Stimulated activated CD4-positive, alpha-beta T cell treated with anti-CD3 and anti-CD28 coated beads, TNF-alpha, amount 100 ng/mL, for 1 hour (primary cell): ENCODE measurements at places on chromosomes 3 and 15.

DNA sequence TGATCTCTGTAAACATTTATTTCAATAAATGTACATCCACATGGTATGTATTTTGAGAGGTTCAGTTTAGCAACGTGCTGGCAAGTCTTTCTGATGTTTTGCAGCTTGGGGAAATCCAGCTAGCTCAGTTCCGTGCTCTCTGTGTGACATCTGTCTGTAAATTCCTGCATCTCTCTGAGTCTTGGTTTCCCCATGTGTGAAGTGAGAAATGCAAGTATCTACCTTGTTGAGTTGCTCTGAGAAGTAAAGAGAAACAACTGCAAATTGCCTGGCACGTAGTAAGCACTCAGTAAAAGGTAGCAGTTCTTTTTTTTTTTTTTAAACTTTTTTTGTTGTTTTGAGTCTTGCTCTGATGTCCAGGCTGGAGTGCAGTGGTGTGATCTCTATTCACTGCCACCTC lies 30.2 kb upstream of the MORF4L1 start:
- no peak for DNase-seq

GRCh38 chr15:39128746-39129145 lies 452.1 kb upstream of the THBS1 start:
- DNase-seq = no peak

DNA sequence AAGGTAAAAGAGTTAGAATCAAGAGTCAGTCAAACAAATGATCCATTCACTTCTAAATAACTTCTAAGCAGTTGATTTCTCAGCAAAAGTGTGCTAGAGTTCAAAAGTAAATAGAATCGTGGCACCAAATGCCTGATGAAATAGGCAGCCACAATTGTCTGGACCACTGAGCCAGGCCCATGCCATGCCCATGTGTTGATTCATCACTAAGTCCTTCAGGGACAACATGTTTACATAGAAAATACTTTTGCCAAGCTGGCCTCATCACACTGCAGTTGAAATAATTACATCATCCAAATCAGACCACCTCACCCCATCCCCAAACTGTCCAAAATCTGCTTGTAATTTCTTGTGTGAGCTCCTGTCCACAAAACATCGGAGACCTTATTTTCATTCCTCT lies 216.3 kb downstream of the IGSF11 start:
- no peak for DNase-seq

- no peak for DNase-seq
Measured at GRCh38 chr3:54914180-54914579, 13.7 kb downstream of the LRTM1 start.

DNA sequence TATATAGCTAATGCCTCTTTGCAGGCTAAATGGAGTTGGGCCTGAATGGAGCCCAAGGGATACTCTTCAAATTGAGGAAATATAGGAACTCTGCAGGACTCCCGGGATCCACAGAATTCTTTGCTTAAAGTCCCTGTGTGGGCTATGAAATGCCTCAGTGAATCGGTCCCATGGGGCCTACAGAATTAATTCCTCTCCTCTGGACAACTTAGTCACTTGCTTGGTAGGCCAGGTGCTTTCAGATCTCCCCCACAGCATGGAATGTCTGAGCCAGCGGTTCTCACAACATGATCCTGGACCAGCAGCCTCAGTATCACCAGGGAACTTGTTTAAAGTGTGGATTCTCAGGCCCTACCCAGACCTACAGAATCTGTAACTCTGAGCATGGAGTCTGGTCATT lies 15.1 kb upstream of the PRICKLE2 start:
- no peak for DNase-seq

GRCh38 chr3:109545746-109546145 lies 208.4 kb upstream of the DPPA4 start:
- no peak for DNase-seq

DNA sequence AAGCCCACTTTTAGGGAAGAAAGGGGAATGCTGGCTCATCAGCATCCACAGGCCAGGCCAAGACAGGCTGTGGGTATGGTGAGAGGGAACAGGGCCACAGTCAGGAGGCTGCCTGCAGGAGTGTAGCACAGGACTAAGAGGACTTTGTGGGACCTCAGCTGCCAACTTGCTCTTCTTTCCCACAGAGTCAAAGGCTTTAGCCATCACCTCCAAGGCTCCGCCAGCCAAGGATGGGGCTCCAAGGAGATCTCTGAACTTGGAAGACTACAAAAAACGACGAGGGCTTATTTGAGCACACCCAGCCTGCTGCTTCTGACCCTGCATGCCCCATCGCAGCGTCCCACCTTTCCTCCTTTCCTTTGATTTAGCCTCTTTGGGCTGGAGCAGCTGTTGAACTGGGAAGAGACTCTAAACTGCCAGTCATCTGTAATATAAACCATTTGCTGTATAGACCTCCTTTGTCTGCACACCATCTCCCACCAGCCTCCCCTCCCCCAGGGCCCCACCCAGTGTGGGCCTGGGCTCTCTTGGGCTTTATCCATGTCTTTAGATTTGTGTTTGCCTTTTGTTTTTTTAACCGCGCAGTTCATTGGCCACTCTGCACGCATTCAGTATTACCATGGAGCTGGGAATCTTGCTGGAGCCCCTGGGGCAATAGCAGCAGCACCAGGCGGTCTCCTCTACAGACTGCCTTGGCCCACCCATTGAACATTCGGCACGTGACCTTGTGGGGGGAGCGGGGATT lies 13.1 kb upstream of the ITPKA start:
- DNase-seq = no peak

DNA sequence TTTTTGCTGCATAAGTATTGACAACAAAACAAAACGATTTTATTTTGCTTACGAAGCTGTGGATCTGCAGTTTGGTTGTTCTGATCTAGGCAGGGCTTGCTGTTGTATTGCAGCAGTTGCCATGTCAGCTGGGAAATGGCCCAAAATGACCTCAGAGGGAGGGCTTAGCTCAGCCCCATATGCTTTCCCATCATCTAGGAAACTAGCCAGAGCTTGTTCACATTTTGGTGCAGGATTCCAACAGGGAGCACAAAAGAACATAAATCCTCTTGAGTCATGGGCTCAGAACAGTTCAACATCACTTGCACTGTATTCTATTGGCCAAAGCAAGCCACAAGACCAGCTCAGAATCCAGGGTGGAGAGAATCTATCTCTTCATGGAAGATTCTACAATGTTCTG lies 42.2 kb upstream of the ROBO2 start:
- no peak for DNase-seq

DNA sequence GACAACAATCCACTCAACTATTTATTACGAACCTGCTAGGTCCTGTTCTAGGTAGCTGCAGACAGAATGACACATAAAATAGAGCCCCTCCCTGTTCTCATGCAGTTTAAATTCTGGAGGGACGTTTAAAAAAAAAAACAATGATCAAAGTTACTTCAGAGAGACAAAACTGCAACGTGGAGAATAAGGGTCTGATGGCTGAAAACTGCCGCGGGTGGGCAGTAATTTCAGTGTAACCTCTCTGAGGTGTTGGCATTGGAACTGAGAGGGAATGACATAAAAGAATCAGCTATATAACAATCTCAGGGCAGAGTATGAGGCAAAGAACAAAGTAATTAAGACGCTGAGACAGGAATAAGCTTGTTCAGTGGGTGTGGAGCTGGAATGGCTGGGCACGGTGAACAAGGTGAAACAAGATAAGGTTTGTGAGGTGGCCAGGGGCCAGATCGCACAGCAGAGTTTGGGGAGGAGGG lies 19.5 kb downstream of the TBL1XR1 start:
- DNase-seq = no peak

DNA sequence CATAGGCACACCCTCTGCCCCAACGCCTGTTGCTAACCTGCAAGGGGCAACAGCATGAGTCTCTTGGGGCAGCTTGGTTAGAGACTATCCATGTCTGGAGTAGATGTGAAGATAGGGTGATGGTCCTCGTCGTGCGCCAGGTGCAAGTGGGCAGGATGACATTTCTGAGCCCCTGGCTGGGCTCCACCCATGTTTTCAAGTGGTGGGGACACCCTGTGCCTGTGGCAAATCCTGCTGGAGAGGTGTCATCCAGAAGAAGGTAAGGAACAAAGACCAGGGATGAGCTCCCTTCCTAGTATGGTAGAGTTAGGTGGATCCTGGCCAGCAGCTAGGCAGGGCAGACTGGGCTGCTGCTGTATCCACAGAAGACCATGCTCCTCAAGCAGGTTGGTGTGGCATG lies 152.6 kb downstream of the ABHD5 start:
- DNase-seq = no peak

DNA sequence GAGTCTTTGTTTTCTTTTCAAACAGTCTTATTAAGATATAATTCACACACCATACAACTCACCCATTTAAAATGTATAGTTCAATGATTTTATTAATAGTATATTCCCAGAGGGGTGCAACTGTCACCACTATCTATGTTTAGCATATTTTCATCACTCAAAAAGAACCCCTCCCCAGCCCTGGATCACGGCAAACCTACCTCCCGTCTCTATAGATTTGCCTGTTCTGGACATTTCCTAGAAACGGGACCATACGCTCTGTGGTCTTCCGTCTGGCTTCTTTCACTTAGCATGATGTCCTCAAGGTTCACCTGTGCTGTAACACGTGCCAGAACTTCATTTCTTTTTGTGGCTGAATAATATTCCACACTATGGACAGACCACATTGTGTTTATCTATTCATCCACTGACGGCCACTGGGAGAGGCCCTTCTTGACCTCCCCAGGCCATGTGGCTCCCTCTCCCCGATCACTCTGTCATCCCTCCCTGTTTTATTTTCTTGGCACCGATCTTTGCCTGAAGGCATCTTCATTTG lies 56.4 kb downstream of the IQSEC1 start:
- DNase-seq = no peak

DNA sequence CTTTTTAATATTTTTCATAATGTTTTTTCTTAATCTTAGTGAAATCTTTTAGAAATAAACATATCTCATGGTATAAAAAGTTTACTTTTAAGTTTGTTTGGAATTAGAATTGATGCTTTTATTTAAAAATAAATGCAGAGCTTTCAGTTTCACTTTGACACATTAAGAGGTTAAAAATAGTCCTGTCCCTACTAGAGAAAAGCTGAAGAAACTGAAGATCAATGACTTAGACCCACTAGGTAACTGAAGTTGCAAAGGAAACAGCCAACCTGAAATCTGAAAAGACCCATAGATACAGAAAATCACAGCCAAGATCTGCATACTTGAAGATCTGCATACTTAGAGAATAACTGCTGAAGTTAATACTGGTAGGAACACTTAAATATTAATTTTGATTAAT lies 237.6 kb downstream of the RAP2B start:
- no peak for DNase-seq

GRCh38 chr3:108588601-108589000 lies 637 bp downstream of the CIP2A start:
- no peak for DNase-seq

- no peak for DNase-seq
Measured at GRCh38 chr3:189458528-189458927, 172.7 kb upstream of the TP63 start.

GRCh38 chr15:42836251-42836650 lies 84.3 kb downstream of the TTBK2 start:
- no peak for DNase-seq

GRCh38 chr3:167691366-167691765 lies 37.6 kb upstream of the WDR49 start:
- no peak for DNase-seq

- DNase-seq = no peak
Measured at GRCh38 chr15:74505837-74506514, 35.0 kb upstream of the ARID3B start.

DNA sequence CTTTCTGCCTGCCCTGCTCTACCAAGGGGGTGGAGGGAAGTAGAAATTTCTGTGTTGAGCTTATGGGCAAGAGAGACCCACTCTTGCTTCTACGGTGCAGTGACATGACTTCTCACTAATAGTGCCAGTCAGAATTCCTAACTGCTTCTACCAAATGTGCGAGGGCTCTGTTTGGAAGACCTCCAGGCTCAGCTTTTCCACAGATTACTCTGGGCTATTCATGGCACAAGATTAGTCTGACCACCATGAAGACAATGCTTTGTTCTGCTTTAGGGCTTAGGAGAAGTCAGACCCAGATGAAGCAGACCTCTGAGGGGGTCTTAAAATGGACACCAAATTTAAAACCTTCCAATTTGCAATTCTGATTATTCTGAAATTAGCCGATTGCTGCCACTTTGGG lies 195.9 kb upstream of the TBC1D5 start:
- DNase-seq = no peak

GRCh38 chr15:95448531-95449229 lies 881.8 kb upstream of the NR2F2 start:
- DNase-seq = no peak

GRCh38 chr3:18208091-18208490 lies 217.0 kb downstream of the SATB1 start:
- DNase-seq = no peak

DNA sequence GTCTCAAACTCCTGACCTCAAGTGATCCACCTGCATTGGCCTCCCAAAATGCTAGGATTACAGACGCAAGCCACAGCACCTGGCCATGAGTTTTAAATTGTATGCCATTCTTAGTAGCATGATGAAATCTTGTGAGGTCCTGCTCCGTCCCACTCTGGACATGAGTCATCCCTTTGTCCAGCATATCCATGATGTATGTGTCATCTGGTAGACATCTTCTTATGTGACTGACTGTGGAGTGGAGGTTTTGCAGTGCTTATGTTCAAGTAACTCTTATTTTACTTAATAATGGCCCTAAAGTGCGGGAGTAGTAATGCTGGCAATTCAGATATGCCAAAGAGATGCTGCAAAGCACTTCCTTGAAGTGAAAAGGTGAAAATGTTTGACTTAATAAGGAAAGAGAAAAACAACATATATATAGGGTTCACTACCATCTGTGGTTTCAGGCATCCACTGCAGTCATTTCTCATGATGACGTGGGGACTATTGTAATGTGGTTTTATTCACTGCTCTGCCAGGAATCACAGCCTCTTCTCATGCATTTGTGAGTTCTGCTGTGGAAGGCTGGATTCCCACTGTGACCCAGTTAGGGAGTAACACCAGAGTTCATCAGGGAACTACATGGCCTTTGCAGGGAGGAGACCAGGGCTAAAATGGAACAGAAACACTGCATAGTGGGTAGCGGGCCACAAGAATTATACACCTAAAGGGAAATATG lies 204.6 kb upstream of the STRIT1 start:
- no peak for DNase-seq

- no peak for DNase-seq
Measured at GRCh38 chr15:48644467-48644826, 1.1 kb downstream of the FBN1 start.

DNA sequence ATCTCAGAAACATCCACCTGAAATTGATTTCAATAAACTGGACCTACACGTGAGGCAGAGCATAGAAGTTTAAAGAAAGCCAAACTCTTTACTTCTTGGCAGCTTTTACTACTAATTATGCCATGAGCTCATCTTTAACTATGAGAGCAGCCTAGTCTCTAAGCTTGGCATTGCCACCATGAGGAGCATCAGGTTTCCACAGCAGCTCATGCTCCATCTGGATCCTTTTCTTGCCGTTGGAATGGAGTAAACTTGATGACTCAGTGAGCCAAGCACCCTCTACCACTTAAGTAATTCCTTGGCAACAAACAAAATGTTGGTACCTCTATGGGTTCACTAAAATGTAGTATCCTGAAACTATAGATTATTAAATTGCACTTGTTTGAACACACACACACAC lies 583.2 kb downstream of the EPHA3 start:
- no peak for DNase-seq

GRCh38 chr15:31852933-31853799 lies 177.1 kb upstream of the CHRNA7 start:
- DNase-seq = no peak
